Hippocampal formation (tissue), 2 donors: ENCODE measurements at places on chromosomes 6 and 20.

- DNase-seq = no peak
These were observed 178.9 kb upstream of the ARID1B start for GRCh38 chr6:156598071-156598854.

GRCh38 chr6:85569323-85569722, 24.3 kb downstream of the SNX14 start:
- DNase-seq = no peak

GRCh38 chr6:45741437-45742171, 274.1 kb downstream of the CLIC5 start:
- DNase-seq = peak; percentile 12

GRCh38 chr6:110340392-110340965, 17.7 kb downstream of the METTL24 start:
- no peak for DNase-seq
